Stimulated activated CD8-positive, alpha-beta memory T cell treated with anti-CD3 and anti-CD28 coated beads, Interleukin-15, amount 100 ng/mL, for 4 hours (primary cell): ENCODE measurements at places on chromosomes 7 and 10.

GRCh38 chr7:45035893-45036292 lies 35.9 kb downstream of the CCM2 start:
- DNase-seq: no peak

GRCh38 chr7:144826208-144826607 lies 9.6 kb downstream of the TPK1 start:
- DNase-seq: no peak

DNA sequence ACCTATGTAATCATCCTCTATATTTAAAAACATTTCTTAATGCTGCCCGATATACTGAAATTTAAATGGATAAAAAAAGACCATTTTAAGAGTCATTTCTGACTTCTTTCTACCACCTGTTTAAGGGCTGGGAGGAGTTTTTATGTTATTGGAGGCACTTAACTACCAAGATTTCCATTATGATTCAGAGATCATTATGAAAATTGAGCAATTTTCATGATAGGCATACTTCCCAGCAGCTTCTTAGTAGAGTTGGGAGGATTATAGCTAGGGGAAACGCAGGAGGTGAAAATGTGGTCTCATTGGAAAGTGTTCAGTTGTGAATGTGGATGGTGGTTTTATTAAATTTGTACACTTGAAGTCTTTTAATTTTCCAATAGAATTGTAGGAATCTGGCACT lies 28.4 kb upstream of the FAM204A start:
- no peak for DNase-seq

- DNase-seq: no peak
Measured at GRCh38 chr7:5404421-5404826, 19.2 kb downstream of the TNRC18 start.

- DNase-seq: no peak
Measured at GRCh38 chr7:3712841-3713240, 411.8 kb downstream of the SDK1 start.

GRCh38 chr7:142563470-142563869 lies 185.8 kb upstream of the PRSS1 start:
- no peak for DNase-seq
